Right ventricle myocardium inferior (tissue), 1 donor: ENCODE measurements at places on chromosomes 3 and 15.
A peak's percentile ranks its signal among the peaks of the same experiment; 100 is the strongest.

DNA sequence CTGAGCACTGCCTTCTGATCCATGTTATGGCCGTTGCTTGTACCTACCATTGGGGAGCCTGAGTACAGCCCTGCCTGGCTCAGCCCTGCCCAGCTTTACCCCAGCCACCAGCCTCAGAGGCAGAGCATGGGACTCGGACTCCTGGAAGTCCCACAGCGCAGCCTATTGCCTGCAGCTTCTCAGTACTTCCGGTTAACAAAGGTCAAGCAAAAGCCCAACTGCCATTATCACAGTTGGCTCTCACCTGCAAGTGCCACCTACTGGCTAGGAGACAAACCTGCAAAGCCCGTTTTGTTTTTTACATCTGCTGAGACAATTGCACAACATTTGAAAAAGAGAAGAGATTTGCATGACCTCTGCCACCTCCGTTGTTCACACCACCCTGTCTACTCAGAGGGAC, 1081.7 kb downstream of the NAALADL2 start:
- DNase-seq, result no peak

- DNase-seq, result no peak
Measured at GRCh38 chr3:129336093-129336706, 57.5 kb downstream of the HMCES start.

- DNase-seq, result no peak
Measured at GRCh38 chr15:70271422-70272088, 173.8 kb upstream of the TLE3 start.

- no peak for DNase-seq
Measured at GRCh38 chr3:150610785-150611184, 7.7 kb downstream of the SELENOT start.

DNA sequence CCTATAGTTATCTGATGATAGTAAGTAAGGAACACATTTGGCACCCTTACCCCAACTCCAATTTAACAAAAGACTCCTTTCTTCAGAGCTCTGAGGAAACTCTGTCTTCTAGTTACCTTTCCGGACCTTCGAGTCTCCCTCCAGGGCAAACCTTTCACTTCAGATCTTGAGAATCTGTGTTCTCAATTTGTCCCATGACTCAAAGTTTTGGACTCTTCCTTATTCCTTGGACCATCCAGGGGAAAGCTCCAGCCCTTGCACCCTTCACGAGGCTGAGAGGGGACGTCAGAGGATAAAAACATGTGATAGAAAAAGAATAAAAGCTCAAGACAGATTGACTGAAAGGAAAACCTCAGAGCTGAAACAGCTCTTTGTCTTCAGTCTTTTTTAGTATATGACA, 76.9 kb downstream of the CTNNB1 start:
- no peak for DNase-seq

GRCh38 chr3:14300721-14301399, 101.5 kb upstream of the SLC6A6 start:
- no peak for DNase-seq

DNA sequence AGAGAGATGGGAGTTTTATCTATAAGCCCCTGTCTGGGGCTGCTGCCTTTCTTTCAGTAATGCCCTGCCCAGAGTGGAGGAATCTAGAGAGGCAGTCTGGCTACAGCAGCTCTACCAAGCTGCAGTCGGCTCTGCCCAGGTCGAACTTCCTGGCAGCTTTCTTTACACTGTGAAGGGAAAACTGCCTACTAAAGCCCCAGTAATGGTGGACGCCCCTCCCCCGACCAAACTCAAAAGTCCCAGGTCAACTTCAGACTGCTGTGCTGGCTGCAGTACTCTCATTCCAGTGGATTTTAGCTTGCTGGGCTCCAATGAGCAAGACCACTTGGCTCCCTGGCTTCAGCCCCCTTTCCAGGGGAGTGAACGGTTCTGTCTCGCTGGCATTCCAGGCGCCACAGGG, 65.9 kb upstream of the RARB start:
- no peak for DNase-seq

DNA sequence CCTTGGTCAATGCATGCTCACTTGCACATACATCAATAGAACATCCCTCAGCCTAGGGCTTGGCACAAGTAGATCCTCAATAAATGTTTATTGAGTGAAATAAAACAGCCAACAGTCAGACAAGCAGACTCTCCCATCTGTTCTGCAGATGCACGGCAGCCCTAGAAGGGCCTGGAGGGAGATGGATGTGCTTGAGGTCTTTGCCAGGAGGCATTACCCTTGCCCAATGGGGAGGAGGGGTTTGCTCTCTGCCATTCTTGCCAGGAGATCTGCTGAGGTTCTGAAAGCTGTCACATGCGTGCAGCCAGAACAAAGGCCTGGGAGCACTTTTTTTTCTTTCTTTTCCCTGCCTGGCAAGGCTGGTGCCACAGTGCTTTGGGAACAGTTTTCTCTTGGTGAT, 349.3 kb upstream of the THRB start:
- no peak for DNase-seq

DNA sequence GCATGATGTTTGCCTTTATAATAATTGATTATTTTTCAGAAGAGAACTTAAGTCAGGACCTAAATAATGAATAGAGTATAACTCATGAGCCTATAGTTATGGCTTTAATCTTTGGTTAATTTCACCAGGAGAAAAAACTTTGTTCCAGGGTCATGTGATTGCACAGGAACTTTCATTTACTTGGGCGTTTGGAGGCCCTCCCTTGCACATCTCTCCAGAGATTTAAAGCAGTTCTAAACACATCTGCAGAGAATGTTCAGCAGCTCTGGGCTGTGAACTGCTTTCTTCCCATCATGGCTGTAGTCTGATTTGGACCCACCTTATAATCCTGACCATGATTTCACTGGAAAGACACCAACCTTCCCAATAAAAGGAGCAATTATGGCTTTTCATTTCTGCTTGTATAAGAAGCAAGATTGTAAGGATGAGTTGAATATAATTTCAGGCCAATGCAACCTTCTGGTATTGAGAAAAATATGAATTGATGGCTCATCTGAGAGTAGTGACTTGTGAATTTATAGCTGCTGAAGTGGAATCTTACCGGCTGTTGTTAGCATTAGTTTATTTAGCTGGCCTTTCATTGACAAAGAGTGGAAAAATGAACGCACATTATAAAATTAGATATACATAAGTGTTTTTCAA, 80.9 kb upstream of the PRTG start:
- DNase-seq, result no peak

GRCh38 chr3:13840456-13840855, 39.4 kb downstream of the WNT7A start:
- DNase-seq, result no peak

DNA sequence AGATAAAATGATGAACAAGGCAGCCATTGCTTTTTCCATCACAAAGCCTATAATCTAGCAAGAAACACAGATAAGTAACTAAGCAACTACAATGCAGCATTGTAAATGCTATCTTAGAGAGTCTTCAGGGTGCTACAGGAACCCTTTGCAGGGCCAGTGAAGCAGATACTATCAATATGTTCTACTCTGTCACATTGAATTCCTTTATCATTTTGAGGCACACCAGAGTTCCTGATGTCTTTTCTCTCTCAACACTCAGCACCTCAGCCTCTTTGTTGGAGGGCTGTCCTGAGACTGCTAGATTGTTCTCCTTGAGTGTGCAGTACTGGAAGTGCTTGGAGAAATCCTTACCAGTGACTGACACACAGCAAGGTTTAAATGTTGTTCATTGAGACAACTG, 107.4 kb upstream of the MRPL3 start:
- DNase-seq, result no peak

DNA sequence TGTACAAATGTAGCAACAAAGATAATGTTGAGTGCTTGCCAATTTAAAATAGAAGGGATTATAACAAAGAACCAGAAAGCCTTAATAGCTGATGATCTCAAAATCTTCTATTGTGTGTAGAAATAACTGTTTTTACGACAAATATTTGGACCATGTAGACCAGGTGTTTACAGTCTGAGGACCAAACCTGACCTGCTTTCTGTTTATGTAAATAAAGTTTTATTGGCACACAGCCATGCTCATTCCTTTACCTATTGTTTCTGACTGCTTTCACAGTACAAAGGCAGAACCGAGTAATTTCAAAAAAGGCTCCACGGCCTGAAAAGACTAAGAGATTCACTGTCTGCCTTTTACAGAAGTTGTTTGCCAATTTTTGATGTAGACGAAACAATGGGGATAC, 91.8 kb downstream of the GOLIM4 start:
- no peak for DNase-seq

DNA sequence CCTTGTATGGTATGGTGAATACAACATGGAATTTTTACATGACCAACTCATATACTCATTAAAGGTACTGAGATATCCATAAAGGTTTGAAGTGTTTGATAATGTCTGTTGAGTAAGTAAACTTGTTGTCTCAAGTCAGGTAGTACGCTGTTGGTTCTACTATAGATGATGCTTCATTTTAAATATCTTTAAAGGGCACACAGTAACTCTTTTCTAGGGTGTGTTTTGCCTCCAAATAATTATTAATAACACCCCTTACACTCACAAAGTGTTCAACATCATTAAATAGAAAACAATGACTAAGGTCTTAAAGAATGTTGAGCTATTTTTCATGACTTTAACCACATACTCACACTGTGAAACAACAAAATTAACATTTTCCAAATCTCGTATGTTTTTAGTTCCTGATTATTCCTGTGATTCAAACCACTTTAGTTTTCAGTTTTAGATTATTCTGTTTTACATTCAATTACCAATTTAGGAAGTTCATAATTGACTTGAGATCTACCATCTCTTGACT, 220.0 kb upstream of the NANOGP8 start:
- no peak for DNase-seq

- peak; percentile 74 for DNase-seq
Measured at GRCh38 chr15:72907733-72908132, 124.2 kb upstream of the ADPGK start.

- no peak for DNase-seq
Measured at GRCh38 chr3:135272026-135272669, 477.1 kb downstream of the EPHB1 start.

- DNase-seq, result no peak
Measured at GRCh38 chr3:56624725-56625124, 58.3 kb downstream of the TASOR start.

DNA sequence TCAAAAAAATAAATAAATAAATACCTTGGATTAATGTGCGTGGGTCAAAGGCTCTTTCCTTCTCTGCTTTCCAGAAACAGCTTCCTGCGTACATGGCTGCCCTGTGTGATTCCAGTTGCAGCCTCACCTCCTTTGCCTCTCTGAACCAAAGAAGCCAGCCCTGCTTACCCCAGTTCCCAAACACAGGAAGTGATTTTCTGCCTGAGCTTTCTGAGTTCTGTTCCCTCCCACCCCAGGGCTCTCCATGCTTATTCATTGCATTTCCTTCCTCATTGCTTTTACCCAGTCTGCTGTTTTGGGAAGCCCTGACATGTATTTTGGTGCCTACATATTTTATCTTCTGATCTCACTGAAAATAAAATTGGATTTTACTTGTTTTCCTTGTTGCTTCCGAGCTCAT, 15.4 kb downstream of the ZSCAN2 start:
- no peak for DNase-seq

- no peak for DNase-seq
Measured at GRCh38 chr15:39079296-39079847, 501.5 kb upstream of the THBS1 start.

- DNase-seq, result peak; percentile 76
Measured at GRCh38 chr15:78840661-78841375, 29.6 kb upstream of the ADAMTS7 start.

GRCh38 chr15:39243396-39243795, 337.5 kb upstream of the THBS1 start:
- no peak for DNase-seq

DNA sequence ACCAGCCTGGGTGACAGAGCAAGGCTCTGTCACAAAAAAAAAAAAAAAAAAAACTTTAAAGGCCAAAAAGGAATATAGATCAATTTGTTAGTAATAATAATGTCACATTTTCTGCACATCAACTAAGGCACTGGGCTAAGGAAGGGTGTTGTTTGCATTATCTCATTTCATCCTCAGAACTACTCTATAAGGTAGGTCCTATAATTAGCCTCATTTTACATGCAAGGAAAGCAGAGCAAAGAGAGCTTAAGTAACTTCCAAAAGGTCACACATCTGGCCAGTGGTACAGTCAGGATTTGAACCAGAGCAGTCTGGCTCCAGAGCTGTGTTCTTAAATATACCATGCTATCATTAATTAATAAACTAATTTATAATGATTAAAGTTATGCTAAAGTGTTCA, 42.2 kb upstream of the SPATA12 start:
- DNase-seq, result no peak

GRCh38 chr15:95558131-95558530, 772.4 kb upstream of the NR2F2 start:
- no peak for DNase-seq

- DNase-seq, result no peak
Measured at GRCh38 chr3:67901681-67902080, 247.3 kb upstream of the SUCLG2 start.

- no peak for DNase-seq
Measured at GRCh38 chr3:68878322-68878721, 54.0 kb downstream of the TAFA4 start.

GRCh38 chr3:185880600-185880999, 55.8 kb upstream of the IGF2BP2 start:
- no peak for DNase-seq

DNA sequence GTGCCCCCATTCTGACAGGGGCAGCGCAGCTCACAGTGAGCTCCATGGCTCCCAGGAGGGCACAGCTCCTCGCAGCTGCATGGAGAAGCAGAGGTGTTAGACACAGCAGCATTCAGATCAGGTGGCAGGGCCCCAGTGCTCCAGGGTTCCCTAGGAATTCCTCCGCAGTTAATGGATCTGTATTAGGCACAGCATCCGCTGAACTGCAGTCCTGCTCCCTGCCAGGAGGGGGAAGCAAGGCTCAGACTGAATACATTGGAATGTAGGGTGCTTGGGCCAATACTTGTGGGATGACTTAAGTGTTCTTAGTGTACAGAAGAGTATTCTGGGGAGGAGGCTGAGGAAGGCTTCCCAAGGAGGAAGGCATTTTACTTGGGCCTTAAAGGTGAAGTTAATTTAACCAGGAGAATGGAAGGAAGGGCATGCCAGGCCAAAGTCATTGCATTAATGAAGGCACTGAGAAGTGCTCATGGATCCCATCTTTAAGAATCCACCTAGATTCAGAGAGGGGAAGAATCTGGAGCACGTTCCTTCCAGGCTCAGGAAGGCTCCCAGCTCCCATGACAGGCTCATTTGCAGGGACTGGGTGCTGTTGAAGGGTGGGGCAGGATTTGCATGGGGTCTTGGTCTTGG, 111.6 kb downstream of the RAB11A start:
- DNase-seq, result no peak

GRCh38 chr3:171995486-171995885, 43.9 kb upstream of the FNDC3B start:
- DNase-seq, result no peak

DNA sequence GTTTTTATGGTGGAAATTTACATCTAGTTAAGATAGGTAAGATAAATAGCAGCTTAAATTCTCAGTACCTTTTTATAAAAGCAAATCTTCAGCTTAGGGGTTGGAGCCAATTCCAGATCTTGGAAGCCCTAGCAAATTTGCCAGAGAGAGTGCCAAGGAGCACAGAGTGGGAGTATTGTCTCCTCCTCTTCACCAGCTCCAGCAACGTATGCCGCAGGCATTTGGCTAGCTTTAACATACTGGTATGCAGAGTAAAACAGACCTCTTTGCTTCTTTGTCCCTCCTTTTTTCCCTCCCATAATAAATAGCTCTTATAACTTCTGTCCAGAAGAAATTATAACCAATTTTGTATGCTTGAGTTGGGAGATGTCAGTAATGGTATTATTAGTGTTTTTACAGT, 140.4 kb downstream of the DIPK2A start:
- DNase-seq, result no peak
